ENCODE measurements at places on chromosomes 16 and 17.

- DNase-seq, result no peak
These were observed 425.3 kb downstream of the CA10 start for GRCh38 chr17:51733166-51733565.

DNA sequence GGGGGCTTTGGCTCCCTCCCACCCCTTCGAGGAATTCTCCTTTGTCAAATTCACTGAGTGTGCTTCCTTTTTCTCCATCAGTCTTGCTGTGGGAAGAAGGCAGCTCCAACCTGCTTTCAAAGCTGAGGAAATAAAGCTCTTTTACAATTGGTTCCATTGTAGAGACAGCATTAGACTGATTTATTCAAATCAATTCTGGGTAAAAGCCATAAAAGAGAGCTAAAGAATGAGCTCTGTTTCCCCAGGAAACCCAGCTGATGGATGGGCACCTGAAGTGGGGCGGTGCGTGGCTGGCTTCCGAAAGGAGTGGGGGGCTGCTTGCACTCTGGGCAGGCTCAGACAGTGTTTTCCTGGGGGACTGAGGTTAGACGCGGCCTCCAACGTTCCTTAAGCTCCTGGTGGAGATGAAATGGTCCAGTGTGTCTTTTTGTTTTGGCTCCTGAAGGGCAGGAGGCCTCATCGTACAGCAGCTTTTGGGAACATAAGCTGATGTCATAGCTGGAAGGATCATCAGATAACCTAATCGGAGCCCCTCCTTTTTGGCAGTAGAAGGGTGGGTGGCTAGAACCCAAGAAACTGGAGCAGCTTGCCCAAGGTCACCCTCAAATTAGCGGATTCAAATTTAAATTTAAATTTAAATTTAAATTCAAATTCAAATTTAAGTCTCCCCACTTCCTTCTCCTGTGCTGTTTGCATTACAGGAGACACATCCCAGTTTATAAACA is 128.5 kb upstream of the EEF2KMT start:
- no peak for DNase-seq

DNA sequence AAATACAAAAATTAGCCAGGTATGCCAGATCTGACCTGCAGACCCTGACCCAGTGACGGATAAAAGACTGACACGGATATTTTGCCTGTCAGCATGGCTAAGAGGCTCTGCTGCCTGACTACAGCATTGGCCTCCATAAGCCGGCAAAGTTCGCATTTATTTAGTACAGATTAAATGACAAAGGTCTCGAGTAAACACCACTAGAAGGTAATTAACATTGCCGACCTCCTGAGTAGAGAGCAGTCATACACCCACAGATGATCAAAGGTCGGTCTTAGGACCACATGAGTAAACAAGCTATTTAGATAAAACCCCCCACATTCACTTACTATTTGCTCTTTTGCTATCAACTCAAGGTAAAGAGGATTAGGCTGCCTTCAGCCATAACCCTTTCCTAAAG is 55.7 kb downstream of the KNOP1 start:
- DNase-seq, result no peak

DNA sequence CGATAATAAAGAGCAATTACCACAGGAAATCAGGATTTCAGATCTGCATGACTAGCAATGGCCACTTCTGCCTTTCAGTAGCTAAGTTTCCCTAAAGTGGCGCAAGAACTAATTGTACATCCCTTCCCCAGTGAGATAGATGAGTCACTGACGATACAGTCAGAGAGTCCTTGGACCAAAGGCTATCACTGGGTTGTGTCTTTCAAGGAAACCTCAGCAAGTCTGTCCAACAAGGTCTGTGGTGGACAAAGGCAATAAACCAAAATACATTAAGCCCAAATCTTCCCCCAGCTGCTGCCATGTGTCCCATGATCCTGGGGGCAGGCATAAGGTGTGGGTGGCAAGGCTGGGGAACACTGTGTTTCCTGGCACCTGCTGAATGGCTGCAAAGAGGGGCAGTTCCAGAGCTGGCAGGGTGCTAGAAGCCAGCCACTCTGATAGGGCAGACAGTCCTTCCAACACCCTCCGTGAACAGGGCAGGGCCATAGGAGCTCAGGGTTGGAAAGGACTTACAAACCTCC is 20.5 kb upstream of the MTMR4 start:
- DNase-seq, result no peak

GRCh38 chr17:82684228-82684841 is 14.2 kb downstream of the RAB40B start:
- DNase-seq, result no peak

DNA sequence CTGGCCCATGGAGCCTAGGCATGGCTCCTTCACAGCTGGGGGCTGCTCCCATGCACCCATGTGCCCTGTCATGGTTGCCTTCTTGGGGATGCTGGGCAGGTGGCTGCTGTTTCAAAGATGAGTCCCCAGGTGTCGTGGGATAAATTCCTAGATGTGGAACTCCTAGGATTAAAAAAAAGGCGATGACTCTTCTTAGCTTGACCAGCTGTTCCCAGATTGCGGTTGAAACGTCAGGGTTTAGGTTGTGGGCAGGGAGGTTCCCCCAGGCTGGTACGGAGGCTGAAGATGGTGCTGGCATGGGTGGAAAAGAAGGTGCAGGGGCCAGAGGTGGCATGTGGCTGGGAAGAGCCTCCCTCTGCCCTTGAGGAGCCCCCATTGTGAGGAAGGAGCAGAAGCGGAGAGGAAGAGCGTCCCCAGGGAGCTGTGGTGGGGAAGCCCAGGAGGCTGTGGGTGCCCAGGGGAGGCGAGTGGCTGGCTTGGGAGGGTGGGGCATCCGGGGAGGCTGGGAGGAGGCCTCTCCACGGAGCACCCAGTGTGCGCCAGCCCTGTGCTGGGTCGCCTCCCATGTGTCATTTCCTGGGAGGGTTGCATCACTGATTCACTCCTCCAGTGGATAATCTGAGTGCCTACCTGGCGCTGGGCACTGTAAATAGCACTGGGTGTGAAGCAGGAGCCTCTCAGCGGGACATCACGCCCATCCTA is 7.5 kb upstream of the KCNJ12 start:
- DNase-seq, result no peak

DNA sequence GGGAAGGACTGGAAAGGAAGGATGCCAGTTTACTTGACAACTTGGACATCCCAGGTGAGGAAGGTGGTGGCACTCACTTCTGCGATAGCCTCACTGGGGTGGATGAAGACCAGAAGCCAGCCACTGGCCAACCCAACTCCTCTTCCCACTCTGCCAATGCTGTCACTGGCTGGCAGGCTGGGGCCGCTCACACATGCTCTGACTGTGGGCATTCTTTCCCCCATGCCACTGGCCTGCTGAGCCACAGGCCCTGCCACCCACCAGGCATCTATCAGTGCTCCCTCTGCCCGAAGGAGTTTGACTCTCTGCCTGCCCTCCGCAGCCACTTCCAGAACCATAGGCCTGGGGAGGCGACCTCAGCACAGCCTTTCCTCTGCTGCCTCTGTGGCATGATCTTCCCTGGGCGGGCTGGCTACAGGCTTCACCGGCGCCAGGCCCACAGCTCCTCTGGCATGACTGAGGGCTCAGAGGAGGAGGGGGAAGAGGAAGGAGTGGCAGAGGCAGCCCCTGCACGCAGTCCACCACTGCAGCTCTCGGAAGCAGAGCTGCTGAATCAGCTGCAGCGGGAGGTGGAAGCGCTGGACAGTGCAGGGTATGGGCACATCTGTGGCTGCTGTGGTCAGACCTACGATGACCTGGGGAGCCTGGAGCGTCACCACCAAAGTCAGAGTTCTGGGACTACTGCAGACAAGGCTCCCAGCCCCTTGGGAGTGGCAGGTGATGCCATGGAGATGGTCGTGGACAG is 4.5 kb downstream of the ZNF646 start:
- DNase-seq, result no peak

- DNase-seq, result no peak
These were observed 4.0 kb upstream of the LMF1 start for GRCh38 chr16:974611-975261.

- DNase-seq, result no peak
These were observed 66.5 kb downstream of the RBFOX3 start for GRCh38 chr17:79544142-79544914.

DNA sequence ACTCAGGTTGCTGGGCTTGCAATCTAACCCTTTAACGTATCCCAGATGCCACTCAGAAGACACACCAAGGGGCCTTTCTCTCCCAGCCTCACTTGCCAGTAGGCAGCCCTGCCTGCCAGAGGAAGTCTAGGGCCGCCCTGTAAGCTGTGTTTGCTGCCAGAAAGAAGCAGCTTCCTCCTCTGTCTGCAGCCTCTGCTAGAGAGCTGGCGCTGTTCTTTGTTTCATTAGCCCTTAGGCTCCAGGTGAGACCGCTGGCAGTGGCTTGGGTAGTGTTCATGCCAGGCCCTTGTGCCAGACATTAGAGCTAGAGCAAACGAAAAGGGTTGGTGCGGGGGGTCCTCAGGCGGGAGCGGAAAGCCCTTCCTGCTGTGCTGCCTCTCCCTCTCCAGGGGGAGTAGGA is 8.9 kb downstream of the CTRL start:
- no peak for DNase-seq

DNA sequence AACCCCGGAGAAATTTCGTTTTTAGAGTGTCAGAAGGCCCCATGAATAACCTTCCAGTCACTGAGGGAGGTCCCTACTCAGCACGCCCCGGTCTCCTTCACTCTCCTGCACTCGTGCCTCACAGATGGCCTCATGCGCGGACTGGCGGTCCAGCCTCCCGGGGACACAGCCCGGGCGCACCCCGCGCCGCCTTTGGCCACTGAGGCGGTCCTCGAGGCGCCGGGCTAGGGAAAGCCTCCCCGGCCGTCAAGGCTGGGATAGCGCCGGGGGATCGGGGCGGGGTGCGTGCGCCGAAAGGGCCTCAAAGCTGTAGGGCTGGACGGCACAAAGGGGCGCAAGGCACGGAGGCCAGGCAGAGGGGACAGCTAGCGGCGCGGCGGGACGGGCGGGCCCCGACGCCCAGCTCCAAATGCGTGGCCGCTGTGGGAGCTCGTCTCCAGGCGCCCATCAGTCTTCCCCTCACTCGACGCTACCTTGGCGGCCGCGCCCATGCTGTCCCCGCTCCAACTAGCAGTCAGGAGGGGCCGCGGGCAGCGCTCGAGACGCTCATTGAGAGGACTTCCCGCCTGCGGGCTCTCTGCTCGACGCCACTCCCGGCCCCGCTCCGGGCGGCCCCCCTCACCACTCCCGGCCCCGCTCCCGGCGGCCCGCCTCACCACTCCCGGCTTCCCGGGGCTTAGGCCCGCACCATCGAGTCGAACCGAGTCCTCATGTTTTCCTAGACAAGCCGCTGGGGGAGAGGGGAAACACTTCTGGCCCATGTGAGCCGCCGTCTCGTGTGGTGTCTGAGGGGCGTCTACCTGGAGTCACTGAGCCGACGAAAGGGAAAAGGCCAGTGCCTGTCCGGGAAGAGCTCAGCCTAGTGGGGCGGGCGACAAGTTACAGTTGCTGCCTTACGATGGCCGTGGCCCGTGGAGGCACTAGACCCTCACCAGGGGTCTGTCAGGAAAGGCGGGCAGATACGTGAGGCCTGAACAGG is at the start of gene USP6:
Gene USP6, plus strand, starts transcription at position 360 of the 979 bp plus-strand sequence. CDS start 14,336 bp downstream, outside the sequence.
- DNase-seq, result no peak

- no peak for DNase-seq
These were observed 59.8 kb upstream of the ARL4D start for GRCh38 chr17:43338886-43339516.

DNA sequence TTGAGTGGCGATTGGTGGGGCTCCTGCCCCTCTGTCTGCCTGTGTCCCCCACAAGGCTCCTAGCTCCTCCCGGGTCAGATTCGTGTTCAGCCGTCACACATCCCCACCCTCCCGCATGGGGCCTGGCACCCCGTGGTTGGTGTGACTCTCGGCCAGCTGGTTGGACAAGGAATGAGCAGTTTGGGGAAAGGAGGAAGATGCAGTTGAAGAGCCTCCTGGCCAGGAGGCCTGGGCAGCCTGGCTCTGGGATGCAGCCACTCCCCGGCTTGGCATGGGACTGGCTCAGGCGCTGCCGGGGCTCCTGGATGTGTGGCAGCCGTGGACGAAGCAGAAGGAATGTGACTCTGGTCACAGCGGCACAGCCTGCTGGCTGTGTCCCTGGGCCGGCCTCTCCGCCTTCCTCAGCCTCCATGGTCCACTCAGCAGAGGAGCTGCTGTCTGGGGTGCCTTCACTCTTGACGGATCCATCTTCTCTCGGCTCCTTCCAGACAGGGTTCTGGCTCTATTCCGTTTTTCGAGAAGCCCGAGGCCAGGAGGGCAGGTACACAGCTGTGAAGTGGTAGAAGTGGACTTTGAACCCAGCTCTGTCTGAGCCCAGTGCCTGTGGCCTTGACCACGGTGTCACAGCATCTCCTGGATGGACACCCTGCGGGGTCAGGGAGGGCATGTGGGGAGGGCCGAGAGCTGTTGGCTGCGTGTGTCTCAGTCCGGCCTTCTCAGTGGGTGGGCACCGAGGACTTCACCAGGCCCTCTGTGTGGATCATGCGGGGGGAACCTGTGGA is 2.1 kb downstream of the TRAF7 start:
- DNase-seq, result no peak

DNA sequence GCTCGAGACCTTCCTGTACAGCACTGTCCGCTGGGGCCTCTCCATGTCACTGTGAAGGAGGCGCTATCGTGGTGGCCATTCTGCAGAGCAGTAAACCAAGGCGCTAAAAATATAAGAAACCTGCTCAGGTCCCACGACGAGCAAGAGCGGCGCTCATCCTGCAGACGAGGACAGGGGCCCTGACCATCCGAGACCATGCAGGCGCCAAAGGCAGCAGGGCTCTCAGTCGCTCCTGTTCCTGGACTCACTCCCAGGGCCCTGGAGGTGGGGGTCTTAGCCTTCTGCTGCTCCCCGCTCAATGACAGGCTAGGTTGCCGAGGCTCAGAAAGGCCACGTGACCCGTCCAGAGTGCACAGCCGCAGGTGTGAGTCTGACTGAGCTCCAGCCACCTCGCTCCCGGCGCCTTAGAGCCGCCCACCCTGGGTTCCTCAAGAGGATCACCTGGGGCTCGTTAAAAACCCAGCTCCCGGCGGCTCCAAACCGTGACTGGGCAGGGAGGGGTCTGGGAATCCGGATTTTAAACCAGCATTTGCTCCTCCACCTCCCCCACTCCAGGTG is 509 bp upstream of the ATP2C2 start:
- no peak for DNase-seq

GRCh38 chr16:78444-79150 is 572 bp downstream of the MPG start:
- no peak for DNase-seq

- DNase-seq, result no peak
These were observed 13.2 kb upstream of the CLUH start for GRCh38 chr17:2724784-2725164.

All from NCI-H1048 (cell line).